ENCODE measurements at places on chromosomes 16 and 17. TPM values are rescaled to one million over a fixed set of nuclear protein-coding genes. Genes with fewer than 3 reads are reported as not detected.

The RMI2 gene
- 13.1 TPM for total RNA-seq

The CDH1 gene
- not detected for total RNA-seq

The TSPOAP1 gene
- not detected for total RNA-seq

The KCNJ12 gene
- 0.67 TPM for total RNA-seq

The TEKT5 gene
- not detected for total RNA-seq

The FOXF1 gene
- total RNA-seq = 13.3 TPM

The ZSCAN10 gene
- total RNA-seq = not detected

The CCL1 gene
- total RNA-seq = not detected

The KRTAP9-2 gene
- not detected for total RNA-seq

The AP1G1 gene
- 44.6 TPM for total RNA-seq

The PYDC1 gene
- total RNA-seq = not detected

The SEPTIN12 gene
- not detected for total RNA-seq

All from mammary microvascular endothelial cell (primary cell).